Effector memory CD4-positive, alpha-beta T cell (primary cell): ENCODE measurements at places on chromosomes 11 and 22.

DNA sequence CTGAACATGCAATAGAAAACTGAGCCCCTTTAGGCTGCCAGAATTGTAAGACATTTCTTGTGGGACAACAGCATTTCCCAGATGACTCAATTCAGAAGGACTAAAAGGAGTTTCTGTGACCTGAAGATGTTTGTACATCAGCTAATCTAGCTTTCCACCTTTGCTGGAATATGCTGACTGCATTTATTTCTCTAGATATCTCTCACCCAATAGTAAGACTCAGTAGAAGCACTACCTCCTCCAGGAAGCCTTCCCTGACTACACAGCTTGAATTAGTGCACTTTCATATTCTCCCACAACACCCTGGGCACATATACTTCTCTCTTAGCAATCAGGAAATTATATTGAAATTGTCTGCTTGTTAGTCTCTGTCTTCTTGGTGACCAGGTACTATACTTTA is 98.1 kb upstream of the BLID start:
- no peaks in the 10 kb centered on the region for H3K4me1 ChIP-seq
- H3K27ac ChIP-seq, result no peak overlapping the region
- DNase-seq, result no peak

- H3K36me3 ChIP-seq, result peaks cover 15% of the 10 kb centered on the region
- no peak overlapping the region for H3K4me3 ChIP-seq
- H3K4me1 ChIP-seq, result peaks cover 65% of the 10 kb centered on the region
These were observed 4.3 kb downstream of the CBX7 start for GRCh38 chr22:39148026-39148726.

DNA sequence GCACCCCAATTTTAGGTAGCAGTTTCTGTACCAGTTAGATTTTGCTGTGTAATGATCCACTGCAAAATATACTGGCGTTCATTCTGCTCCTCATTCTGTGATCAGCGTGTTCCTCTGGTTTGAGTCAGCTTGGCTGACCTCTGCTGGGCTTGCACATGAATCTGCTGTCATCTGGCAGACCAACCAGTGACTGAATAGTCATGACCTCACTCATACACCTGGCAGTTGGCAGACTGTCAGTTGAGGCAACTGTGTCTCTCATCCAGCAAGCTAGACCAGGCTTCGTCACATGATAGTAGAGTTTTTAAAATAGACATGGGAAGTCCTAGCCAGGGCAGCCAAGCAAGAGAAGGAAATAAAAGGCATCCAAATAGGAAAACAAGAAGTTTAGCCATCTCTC is 316.3 kb upstream of the LARGE1 start:
- H3K27ac ChIP-seq, result no peak overlapping the region
- no peaks in the 10 kb centered on the region for H3K27me3 ChIP-seq
- no peaks in the 10 kb centered on the region for H3K4me1 ChIP-seq
- H3K36me3 ChIP-seq, result no peaks in the 10 kb centered on the region
- DNase-seq, result no peak
- H3K4me3 ChIP-seq, result no peak overlapping the region

GRCh38 chr22:26851125-26851524 is 193.7 kb downstream of the MIAT start:
- no peaks in the 10 kb centered on the region for H3K36me3 ChIP-seq
- DNase-seq, result no peak
- no peaks in the 10 kb centered on the region for H3K4me1 ChIP-seq
- no peak overlapping the region for H3K27ac ChIP-seq
- H3K27me3 ChIP-seq, result no peaks in the 10 kb centered on the region

GRCh38 chr22:49699476-49699875 is 128.2 kb downstream of the BRD1 start:
- H3K36me3 ChIP-seq, result no peaks in the 10 kb centered on the region
- no peak for DNase-seq
- H3K4me1 ChIP-seq, result no peaks in the 10 kb centered on the region
- H3K4me3 ChIP-seq, result no peak overlapping the region

DNA sequence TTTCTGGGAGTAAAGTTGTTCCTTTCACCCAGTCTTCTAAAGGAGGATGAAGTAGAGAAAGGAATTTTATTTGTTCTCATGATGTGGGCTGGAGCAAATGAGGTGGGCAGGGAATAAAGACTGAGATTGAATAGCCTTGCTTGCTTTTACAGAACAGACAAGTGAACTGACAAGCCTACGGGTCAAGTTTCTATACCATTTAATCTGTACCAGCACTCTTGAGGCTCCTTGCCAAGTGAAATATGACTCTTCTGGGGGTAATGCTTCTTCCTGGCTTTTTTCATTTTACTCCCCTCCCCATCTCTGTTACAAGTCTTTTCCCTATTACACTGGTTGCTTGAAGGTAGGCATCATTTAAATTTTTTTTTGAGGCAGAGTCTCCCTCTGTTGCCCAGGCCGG is 54.8 kb downstream of the CSTPP1 start:
- no peaks in the 10 kb centered on the region for H3K27me3 ChIP-seq
- no peak overlapping the region for H3K4me3 ChIP-seq
- DNase-seq, result no peak
- no peak overlapping the region for H3K27ac ChIP-seq
- no peaks in the 10 kb centered on the region for H3K4me1 ChIP-seq
- H3K36me3 ChIP-seq, result no peaks in the 10 kb centered on the region
